ENCODE measurements at places on chromosomes 12 and 14.

- DNase-seq: no peak
Observed at GRCh38 chr14:52307905-52308304, 6.2 kb upstream of the PTGER2 start.

DNA sequence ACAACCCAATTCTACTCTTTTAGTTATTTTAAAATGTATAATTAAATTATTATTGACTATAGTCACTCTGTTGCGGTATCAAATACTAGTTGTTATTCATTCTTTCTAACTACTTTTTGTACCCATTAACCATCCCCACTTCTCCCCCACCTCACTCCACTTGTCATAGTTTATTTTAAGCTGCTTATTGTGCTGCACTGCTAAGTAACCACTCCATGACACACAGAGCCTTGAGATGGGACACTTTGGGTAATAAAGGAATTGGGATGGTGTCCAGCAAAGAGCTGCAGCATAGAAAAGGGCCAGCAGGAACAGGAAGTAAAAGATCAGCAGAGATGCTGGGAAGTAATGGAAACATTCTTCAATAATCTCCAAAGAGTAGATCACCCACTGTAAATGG lies 123.0 kb downstream of the RPS29 start:
- no peak for DNase-seq

GRCh38 chr14:49957089-49957852 lies 64.4 kb downstream of the ARF6 start:
- no peak for DNase-seq

DNA sequence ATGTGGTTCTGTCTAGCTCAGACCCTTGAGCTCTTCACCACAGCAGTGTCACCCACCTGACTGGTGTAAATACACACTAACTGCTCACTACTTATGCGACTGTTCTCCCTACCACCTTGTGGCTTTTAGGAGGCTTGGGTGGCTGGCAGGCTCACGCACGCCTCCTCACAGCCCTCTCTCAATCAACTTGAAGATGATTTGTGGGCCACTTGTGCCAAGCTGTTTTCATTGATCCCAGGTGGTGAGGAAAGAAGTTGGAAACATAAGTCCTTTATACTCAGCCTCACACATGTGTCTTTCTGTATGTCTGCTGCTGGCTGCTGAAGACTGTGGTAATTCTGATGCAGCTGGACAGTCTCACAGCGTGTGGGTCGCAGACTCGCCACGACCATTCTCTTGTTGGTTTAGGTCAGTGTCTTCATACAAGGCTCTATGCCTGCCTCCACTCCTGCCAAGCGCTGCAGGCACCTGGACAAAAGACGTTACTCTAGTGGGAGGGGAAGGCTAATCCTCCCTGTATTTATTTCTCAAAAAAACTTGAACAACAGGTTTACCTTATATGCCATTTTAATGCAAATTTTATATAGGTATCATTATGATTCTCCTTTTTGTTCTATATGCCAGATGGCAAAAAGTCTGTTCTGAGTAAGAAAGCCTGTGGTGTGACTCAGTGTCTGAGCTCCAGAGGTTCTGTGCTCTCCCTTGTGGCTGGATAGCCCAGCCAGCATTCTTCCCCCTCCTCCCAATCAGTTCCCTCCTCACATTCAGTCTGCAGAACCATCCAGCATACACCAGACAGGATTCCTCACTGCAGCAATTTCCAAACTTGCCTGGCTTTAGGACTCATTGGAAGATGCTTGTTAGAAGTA lies 115.6 kb downstream of the DIP2B start:
- peak; percentile 38 for DNase-seq

- no peak for DNase-seq
Observed at GRCh38 chr14:42323426-42323825, 716.8 kb downstream of the LRFN5 start.

DNA sequence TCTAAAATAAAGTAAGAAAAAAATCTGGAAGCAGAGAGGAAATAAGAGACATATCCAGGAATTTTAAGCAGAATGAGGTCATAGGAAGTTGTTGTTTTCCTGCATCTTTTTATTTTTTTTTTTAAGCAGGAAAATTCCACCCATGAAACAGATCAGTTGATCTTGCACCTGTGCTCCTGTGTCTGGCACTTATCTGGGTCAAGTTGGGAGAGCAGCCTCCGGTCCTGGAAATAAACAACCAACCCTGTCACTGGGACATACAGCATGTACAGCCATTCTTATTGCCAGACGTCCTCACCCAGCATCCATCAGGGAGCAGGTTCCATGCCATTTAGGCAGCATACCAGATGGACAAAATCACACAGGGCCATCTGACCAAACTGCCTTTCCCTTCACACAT lies 266.0 kb upstream of the BTG1 start:
- no peak for DNase-seq

DNA sequence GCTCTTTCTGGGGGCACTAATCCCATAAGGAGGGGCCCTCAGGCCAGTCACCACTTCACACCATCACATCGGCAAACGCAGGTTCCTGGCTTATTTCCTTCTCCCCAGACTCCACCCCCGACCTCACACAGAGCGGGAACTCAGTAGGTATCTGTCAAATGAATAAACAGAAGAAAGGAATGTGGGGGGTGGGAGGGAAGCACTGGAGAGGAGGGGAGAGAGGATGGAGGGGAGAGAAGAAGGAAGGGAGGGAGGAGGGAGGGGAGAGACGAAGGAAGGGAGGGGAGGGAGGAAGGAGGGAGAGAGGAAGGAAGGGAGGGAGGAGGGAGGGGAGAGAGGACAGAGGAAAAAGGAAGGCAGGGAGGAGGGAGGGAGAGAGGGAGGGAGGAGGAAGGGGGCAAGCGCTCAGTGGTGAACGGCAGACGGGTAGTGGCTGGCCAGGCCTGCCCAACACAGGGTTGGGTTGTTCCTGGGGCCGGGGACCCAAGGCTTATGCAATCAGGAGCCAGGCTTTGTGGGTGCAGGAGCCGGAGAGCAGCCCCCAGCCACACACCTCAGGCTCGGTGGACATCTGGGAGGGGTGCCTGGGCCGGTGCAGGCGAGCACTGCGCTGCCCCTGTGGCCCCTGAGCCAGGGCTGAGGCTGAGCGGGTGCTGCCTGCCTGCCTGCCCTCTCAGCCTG lies 52.6 kb upstream of the FBRSL1 start:
- peak; percentile 74 for DNase-seq

- no peak for DNase-seq
Observed at GRCh38 chr12:3553681-3554370, 62.8 kb downstream of the PRMT8 start.

DNA sequence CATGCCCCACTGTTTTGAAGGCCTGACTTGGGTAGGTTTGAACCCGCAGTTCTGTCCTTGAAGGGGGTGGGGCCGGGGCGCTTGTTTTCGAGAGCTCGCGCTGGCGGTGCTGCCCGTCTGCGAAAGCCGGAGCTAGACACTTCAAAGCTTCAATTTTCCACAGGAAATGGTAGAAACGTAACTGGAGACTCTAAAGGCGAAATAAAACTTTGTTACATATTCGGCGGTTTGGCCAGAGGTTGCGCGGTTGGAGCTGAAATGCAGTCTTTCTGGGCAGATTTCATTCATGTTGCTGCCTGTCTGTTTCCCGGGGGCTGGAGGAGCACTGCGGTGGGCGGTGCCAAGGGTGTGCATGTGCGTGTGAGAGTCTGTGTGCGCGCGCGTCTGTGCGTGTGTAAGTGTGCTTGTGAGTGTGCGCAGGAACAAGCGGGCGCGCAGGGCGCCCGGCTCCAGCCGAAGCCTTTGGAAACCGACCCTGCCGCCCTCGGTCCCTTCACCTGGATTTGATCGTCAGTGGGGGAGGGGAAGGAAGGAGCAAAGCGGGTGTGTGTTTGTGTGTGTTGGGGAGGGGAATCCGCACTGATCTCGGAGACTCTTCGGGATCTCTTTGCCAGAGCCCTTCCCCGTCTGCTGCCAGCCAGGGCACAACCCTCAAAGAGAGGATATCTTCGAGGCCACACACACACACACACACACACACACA lies 227.7 kb upstream of the CRY1 start:
- DNase-seq: no peak

DNA sequence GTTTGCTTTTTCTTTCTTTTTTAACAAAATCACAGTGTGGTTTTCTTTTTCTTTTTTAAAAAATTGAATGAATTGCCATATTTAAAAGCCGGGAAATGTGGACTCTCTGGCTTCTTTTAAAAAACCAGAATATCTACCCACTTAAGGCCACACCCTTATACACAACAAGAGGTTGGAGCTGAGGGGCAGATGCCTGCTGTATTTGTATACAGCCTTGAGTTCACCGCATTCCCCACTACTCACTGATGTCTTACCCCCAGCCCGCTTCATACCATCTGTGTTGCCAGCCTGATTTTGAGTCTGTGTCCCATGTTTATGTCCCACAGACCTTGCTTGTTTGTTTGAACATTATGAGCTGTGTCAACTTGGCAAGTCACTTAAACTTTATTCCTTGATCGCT lies 14.3 kb downstream of the JDP2 start:
- DNase-seq: no peak

- no peak for DNase-seq
Observed at GRCh38 chr14:66708267-66708666, 200.3 kb downstream of the GPHN start.

- DNase-seq: no peak
Observed at GRCh38 chr14:94696518-94696917, 73.4 kb downstream of the GSC start.

- no peak for DNase-seq
Observed at GRCh38 chr14:97336179-97336578, 539.0 kb downstream of the VRK1 start.

DNA sequence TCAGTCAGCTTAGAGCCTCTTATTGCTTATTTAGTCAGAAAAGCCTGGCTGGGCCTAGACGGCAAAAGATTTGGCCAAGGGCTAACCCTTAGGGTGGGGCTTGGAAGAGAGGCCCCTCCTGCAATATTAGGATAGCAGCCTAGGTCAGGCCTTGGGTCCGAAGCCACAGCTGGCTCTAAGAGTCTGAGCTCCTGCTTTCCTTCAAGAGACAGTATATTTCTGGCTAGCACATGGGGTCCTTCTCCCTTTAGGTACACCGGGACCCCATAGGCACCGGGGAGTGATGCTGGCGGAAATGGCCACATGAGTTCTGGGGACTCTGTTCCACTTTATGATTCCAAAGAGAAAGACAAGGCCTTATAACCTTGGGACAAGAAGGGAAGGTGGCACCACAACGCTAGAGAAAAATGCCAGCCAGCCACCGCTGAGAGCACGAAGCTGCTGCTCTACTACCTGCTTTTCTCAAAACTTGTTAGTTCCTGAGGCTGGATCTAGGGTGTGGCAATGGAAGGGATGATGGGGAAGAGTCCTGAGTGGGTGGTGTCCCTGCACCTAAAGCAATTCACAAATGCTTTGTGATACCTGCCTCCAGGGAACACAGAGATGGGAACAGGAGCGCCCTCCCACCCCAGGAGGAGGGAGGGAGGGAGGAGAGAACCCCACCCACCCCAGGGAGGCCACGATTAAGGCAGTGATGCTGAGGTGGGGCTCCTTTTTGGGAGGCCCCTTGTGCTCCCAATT lies 3.1 kb upstream of the AVIL start:
- DNase-seq: no peak

GRCh38 chr14:100077441-100077840 lies 12.2 kb downstream of the EVL start:
- no peak for DNase-seq

DNA sequence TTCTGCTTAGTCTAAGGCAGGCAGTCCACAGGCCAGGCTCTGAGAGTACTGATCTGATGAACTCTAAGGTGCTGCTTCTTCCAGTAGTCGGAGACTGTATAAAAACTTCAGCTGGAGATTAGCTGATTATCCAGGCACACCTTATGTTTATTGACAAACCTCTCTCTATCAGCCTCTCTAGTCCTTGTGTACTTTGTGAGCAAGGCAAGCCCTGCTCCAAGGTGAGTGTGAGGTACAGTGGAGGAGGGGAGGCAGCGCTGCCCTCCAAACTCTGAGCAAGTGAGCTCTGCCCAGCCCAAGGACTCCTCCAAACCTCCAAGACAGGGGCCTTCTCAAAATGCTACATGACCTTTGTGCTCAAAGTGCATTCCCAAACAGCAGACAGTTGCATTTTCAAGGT lies 95.9 kb upstream of the CDKN3 start:
- DNase-seq: no peak

DNA sequence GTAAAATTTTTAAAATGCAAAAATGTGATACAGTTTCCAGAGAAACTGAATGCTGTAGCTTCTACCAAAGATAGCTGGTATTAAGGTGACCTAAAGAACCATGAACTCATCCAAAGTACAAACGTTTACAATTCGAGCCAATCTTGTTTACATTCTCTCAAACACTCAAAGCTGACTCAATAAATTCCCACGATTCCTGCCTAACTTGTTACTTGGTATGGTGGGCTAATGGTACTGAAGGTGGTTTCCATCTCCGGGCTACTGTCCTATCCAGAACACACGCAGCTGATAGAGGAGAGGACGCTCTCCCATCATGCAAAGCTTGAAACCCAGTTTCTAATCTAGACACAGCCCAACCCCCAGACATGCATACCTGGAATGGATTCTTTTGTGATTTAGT lies 31.5 kb downstream of the RAD9B start:
- no peak for DNase-seq

GRCh38 chr14:70027785-70028428 lies 148.7 kb downstream of the SMOC1 start:
- DNase-seq: peak; percentile 49

- no peak for DNase-seq
Observed at GRCh38 chr14:88003425-88003824, 1.5 kb upstream of the GPR65 start.

DNA sequence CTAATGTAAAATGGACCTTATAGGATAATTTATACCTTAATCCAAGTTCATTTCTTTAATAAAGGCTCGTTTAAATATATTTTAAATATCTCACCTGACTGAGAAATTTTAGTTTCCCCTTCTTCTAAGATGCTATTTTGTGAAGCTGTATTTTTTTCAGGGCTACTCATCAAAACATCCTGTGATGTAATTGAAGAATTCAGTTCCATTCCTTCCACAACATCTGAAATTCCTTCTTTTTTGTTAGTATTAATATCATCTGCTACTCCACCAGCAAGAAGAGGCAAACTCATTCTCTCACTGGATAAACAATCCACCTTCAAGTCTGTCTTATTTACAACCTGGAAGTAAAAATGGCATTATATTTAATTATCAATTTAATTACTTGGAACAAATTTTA lies 22.5 kb downstream of the LGALS3 start:
- DNase-seq: no peak

DNA sequence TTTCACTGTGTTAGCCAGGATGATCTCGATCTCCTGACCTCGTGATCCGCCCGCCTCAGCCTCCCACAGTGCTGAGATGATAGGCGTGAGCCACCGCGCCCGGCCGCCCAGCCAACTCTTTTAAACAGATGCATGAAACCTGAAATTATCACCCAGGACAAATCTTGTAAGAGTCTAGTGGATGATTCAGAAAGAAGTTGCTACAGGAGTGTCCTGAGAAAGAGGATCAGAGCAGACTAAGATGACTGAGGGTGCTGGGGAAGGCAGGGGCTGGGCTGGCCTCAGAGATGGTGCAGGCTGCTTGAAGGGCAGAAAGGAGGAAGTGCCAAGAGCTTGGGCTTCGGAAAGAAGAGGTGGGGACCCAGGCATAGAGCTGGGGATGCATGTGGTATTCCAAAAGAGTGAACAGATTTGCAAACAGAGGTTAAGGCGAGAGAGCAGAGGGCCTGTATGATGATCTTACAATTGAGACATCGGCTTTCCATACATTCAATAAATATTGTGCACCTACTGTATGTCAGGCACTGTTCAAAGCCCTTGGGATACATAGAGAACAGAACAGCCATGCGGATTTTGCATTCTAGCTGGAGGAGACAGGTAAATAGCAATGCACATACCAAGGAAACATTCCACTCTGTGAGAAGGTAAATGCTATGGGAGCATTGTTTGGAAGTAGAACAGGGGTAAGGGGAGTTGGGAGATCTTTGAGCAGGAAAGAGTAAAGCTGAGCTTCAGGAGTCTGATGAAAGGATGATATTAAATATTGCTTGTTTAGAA lies 7.4 kb upstream of the CD9 start:
- no peak for DNase-seq

GRCh38 chr14:83863042-83863774 lies 1666.7 kb upstream of the FLRT2 start:
- DNase-seq: no peak
